ENCODE measurements at places on chromosomes 12 and 14.

DNA sequence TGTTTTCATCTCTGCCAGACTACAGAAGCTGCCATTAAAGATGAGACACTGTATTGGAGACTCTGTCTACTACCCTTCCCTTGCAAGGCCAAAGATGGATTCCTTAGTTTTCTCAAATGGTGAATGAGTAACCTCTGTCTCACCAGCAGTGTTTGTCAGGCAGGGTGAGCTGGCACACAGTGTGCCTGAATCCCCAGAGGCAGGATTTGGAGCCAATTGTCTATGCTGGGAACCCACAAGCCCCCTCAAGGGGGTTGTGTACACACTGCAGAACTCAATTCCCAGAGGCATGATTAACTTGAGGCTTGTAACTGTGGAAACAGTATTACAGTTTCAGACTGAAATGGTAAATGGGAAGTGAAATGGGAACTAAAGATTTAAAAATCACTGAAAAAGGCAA lies 136.8 kb upstream of the PTPRB start:
- no peak for DNase-seq

DNA sequence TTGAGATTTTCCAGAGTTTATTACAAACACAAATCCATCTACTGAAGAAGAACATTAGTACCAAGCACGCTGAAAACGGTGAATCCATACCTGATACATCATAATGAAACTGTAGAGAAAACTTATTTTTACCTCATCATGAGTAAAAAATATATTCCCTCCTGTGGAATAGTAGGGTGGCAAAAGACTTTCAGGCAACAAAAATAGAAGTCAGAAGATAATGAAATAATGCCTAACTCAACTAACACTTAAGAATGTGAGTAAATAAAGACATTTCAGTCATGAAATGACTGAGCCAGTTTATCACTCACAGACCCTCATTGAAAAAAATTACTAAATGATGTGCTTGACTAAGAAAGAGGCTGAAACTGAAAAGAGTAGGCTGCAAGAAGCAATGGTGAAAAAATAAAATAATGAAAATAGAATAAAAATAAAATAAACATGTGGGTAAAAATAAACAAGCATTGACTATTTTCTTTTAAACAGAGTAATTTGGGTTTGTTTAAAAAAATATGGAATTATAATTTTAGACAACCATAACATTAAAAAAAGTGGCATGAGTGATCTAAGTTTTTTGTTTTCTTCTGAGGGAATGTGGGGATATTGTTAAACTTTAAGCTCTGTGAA lies 148.6 kb downstream of the ASCL1 start:
- no peak for DNase-seq

- DNase-seq: no peak
Observed at GRCh38 chr12:52074971-52075724, 4.4 kb upstream of the SMIM41 start.

DNA sequence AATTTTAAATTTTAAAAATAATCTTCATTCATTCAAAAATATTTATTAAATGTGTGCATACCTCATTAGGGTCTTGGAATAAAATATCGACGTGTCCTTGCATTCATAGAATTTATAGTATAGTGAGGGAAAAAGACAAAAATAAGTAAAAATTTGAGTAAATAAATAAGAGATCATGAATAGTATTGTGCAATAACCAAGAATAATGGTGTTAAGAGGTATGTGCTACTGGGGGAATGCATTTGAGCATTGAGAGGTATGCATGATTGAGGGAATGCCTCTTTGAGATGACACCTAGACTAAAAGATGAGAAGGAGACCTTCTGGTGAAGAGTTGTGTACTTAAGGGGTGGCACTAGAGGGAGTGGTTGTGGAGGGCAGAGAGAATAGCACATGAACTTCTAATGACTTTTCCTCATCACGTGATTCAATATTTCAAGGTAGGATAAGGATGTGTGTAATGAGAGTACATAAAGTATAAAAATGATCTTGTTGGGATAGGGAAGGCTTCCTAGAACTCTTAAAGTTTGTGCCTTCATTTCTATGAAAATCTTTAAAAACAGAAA lies 18.8 kb upstream of the CATSPERB start:
- no peak for DNase-seq

GRCh38 chr14:101027291-101027690 lies 123.8 kb upstream of the RTL1 start:
- no peak for DNase-seq

GRCh38 chr12:42008996-42009395 lies 135.7 kb downstream of the GXYLT1 start:
- DNase-seq: no peak

- no peak for DNase-seq
Observed at GRCh38 chr12:53713516-53713915, 13.7 kb downstream of the CALCOCO1 start.

Data from mesothelial cell of epicardium (in vitro differentiated cells).